ENCODE measurements at places on chromosomes 6 and 20. TPM values are rescaled to one million over a fixed set of nuclear protein-coding genes. Genes with fewer than 3 reads are reported as not detected.

The KIF25 gene
- total RNA-seq = not detected

The KIF13A gene
- 55.3 TPM for total RNA-seq

The FOXS1 gene
- not detected for total RNA-seq

The PPARD gene
- 7.8 TPM for total RNA-seq

The MROH8 gene
- total RNA-seq = 11.1 TPM

DNA sequence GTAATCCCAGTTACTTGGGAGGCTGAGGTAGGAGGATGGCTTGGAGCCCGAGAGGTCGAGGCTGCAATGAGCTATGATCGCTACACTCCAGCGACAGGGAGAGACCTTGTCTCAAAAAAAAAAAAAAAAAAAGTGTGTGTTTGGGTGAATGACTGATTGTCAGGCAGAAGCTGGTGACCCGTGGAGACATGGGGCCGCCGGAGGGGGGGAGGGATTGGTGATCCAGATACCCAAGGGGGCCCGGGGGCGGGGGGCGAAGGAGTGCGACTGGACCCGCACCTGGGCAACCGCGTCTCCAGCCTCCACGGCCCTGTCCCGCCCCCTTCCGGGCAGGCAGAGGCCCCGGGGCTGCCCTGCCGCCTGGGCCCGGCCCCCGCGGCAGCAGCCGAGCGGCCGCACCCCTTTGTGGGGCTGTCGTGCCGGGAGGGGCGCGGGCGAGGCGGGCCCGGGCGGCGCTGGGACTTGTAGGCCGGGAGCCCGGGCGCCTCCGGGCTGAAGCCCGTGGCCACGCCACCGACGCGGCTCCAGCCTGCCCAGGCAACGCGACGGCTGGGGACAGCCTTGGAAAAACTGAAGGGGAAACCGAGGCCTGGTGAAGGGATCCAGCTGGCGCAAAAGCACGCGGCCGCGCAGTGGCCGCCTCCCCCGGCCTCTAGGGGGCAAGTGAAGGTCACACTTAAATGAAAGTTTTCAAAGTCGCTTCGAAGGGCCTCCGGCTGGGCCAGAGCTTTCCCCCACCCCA lies 2.1 kb upstream of the RBM38 start:
- peak overlapping the region; percentile 42 for H3K4me3 ChIP-seq
- peak; percentile 92 for DNase-seq
- peaks cover 38% of the 10 kb centered on the region for H3K4me1 ChIP-seq
- H3K36me3 ChIP-seq = no peaks in the 10 kb centered on the region
- H3K27me3 ChIP-seq = no peaks in the 10 kb centered on the region

DNA sequence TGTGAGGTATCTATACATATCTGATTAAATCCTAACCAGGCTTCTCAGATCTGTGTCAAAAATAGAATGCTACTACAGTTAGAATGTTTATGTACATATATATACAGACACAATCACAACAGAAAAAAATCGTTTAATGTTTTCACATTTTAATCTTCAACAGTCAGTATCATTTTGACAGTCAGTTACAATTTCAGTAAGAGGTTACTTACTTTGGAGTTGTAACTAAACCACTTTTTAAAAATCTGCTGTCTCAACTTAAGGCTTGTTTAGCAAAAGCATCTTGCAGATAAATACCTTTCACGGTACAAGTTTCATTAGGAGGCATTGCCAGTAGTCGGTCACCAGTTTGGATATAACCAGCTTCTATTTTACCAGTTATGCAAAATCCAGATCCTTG lies 32.3 kb upstream of the ALDH8A1 start:
- no peaks in the 10 kb centered on the region for H3K27me3 ChIP-seq
- no peak overlapping the region for H3K4me3 ChIP-seq
- no peak overlapping the region for H3K27ac ChIP-seq
- H3K36me3 ChIP-seq = peaks cover 87% of the 10 kb centered on the region
- no peaks in the 10 kb centered on the region for H3K4me1 ChIP-seq

DNA sequence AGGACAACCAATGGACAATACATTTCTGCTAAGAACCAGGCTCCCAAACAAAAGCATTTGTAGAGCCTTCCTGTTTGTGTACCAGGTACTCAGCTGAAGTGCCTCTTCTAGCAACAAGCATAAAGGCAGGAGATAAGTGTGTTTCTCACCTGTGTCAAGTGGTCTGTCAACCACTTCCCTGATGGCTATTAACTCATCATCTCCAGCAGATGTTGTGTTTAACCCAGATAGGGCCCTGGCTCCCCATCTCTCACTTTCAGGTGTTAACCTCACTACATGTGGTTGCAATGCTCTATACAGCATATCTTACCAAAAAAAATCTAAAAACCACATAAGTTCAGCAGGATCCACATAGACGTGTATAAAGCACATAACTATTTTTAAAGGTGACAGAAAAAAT lies 9.6 kb upstream of the IL17A start:
- no peaks in the 10 kb centered on the region for H3K27me3 ChIP-seq
- DNase-seq = no peak
- no peak overlapping the region for H3K4me3 ChIP-seq
- H3K27ac ChIP-seq = no peak overlapping the region

GRCh38 chr20:20292472-20292871 lies 75.4 kb upstream of the INSM1 start:
- H3K27me3 ChIP-seq = no peaks in the 10 kb centered on the region
- no peak overlapping the region for H3K27ac ChIP-seq
- no peaks in the 10 kb centered on the region for H3K4me1 ChIP-seq
- H3K36me3 ChIP-seq = no peaks in the 10 kb centered on the region
- no peak for DNase-seq
- H3K4me3 ChIP-seq = no peak overlapping the region

DNA sequence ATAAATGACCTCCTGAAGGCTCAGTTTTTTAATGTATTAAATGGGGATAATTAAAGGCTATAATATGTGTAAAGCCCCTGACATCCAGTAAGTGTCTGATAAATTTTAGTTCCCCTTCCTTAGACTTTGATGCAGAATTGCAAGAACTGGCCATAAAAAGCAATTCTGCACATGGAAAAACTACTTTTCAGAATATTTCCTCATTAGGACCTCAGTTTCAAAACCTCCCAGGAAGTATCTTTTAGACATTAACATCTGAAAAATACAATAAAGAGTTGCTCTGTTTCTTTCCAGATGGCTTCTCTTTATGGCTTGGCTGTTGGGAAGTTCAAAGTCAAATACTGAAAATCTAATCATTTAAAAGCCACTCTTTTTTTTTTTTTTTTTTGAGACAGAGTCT lies 106.3 kb upstream of the ZNF217 start:
- no peaks in the 10 kb centered on the region for H3K27me3 ChIP-seq
- H3K4me1 ChIP-seq = no peaks in the 10 kb centered on the region
- no peak overlapping the region for H3K4me3 ChIP-seq
- no peak for DNase-seq

Data from sigmoid colon (tissue), 7 donors.